ENCODE measurements at places on chromosomes 6 and 20. TPM values are rescaled to one million over a fixed set of nuclear protein-coding genes. Genes with fewer than 3 reads are reported as not detected.

DNA sequence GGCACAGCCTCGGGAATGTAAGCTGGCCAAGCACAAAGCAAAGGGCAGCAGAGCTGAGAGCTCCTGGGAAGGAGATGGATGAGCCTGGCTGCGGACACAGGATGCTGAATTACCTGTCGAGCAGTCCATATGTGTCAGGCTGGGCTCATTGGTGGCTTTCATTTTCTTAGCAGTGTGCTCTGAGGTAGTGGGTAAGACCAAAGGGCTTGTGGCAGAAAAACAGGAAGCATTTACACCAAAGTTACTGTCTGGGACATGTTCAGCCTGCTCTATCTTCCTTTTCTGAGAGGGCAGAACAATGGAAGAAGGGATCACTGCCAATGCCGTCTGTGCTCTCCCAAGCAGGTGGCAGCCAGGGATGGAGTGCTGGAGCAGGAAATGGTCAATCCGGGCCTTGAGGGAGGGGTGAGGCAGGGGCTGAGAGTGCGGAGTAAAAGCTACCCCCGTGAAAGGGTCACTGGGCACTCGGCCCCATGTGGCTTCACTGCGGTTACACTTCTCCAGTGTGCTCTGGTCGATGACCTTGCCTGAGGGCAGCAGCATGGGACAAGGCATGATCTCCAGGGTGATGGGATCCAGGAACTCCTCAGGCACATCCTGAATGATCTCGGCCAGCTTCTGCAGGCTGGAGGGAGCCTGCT, 36.9 kb upstream of the AVP start:
- no peaks in the 10 kb centered on the region for H3K27me3 ChIP-seq
- H3K27ac ChIP-seq = no peak overlapping the region
- no peaks in the 10 kb centered on the region for H3K36me3 ChIP-seq
- DNase-seq = no peak

GRCh38 chr6:70411542-70412251, 1.6 kb upstream of the FAM135A start:
- no peaks in the 10 kb centered on the region for H3K27me3 ChIP-seq
- no peaks in the 10 kb centered on the region for H3K36me3 ChIP-seq
- H3K4me3 ChIP-seq = no peak overlapping the region
- H3K4me1 ChIP-seq = peaks cover 31% of the 10 kb centered on the region
- DNase-seq = no peak

GRCh38 chr6:166862978-166863530, 93.3 kb downstream of the RNASET2 start:
- no peaks in the 10 kb centered on the region for H3K4me1 ChIP-seq
- no peaks in the 10 kb centered on the region for H3K36me3 ChIP-seq
- no peak overlapping the region for H3K4me3 ChIP-seq
- H3K27ac ChIP-seq = no peak overlapping the region

DNA sequence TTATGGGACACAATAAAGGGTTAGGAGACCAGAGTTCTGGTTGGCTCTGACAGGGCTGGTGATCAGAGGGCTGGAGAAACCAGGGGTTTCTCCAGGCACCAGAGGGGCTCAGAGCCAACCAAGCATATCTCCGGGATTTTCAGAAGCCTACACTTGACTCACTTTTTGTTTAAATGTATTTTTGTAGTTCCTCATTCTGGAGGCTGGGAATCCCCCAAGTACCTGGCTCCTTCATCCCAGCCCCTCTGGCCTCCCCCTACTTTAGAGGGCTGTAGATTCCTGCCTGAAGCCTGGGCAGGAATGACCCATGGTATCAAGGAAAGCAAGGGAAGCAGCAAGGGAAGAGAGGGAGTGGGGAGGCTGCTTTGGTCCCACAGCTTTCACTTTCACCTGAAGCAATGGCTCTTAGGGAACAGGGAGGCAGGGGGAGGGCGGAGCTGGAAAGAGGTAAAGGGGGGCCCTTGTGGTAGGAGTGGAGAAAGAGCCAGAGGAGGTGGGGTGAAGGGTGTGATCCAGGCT, 973 bp downstream of the CD40 start:
- H3K36me3 ChIP-seq = no peaks in the 10 kb centered on the region
- H3K4me3 ChIP-seq = no peak overlapping the region
- H3K4me1 ChIP-seq = no peaks in the 10 kb centered on the region
- DNase-seq = no peak
- no peak overlapping the region for H3K27ac ChIP-seq
- H3K27me3 ChIP-seq = peaks cover 15% of the 10 kb centered on the region

OTOR gene
- not detected for total RNA-seq
